ENCODE measurements at places on chromosomes 1 and 21. TPM values are rescaled to one million over a fixed set of nuclear protein-coding genes. Genes with fewer than 3 reads are reported as not detected.
A peak's percentile ranks its signal among the peaks of the same experiment; 100 is the strongest.

DNA sequence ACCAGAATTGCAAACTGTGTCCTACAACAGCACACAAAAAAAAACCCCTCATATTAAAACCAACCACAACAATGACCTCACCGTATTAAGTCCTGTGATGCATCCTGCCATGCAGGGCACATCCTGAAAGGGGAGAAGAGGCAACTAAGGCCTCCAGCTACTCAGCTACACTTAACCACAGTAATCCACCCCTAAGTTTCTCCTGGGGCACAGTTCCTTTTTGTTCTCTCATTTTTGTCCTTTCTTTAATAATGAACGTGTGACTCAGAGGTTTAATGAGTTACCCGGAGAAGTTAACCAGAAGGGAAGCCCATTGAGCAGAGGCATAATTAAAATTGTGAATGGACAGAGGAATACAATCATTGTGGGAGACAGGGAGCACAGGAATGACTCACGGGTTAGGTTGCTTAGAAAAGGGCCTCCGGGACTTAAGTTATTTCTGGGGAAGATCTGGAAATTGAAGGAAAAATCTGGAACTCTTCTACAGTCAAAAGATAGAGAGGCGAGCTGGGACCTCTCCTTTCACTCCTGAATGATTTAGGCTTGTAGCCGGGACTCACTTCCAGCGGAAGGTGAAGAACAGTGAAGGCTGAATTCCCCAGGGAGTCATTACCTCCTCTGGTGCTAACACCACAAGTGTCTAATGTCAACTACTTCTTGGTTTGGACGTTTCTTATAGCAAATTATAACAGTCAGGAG lies 36.9 kb upstream of the HIVEP3 start:
- DNase-seq = no peak

GRCh38 chr1:212012034-212012740 lies 23.2 kb downstream of the INTS7 start:
- peak; percentile 61 for DNase-seq

DNA sequence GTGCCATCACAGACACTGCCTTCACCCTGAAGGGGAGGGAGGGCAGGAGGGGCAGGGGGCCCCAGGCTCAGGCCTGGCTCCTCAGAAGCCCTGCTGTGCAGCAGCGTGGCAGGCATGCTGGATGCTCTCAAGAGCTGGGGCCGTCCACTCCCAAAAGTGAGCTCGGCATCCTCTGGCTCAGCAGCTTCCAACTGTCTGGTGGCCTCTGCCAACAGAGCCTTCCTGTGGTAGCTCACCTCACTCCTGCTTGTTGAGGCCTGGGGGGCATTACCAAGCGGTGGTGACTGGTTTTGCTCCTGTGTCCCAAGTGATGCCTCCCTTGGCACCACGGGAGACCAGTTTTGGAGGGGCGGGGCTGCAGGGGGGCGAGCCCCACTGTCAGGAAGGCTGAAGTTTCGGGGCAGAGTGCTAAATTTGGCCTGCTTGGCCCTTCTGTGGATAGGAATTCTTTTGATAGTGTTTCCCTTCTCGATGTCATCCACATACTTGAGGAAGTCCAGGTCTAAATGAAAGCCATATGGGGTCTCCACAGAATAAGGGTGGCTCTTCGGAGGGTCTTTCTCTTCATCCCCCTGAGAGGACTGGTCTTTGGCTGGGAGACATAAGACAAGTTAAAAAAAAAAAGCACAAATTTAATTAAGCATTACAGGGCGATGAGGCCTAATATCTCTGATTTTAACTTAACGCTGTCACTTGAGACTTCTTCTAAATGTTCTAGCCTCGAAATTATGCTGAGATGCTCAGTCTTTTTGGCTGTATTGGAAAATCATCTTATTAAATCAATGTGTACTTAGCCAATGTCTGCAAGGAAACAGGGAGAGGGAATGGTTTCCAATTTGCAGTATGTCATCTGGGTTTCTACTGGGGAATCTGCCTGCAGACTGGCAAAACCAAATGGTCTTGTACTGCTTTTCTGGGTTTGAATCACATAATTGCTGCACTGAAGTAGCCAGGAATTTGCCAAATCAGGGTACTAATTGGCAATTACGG lies 44.4 kb downstream of the KANK4 start:
- no peak for DNase-seq

- no peak for DNase-seq
These were observed 89.5 kb downstream of the KCNJ15 start for GRCh38 chr21:38346286-38346685.

Gene FCAMR
- total RNA-seq = not detected

GRCh38 chr1:85815906-85816305 lies 107.7 kb upstream of the ZNHIT6 start:
- DNase-seq = no peak

Gene PPP1R15B
- total RNA-seq = 57.5 TPM

DNA sequence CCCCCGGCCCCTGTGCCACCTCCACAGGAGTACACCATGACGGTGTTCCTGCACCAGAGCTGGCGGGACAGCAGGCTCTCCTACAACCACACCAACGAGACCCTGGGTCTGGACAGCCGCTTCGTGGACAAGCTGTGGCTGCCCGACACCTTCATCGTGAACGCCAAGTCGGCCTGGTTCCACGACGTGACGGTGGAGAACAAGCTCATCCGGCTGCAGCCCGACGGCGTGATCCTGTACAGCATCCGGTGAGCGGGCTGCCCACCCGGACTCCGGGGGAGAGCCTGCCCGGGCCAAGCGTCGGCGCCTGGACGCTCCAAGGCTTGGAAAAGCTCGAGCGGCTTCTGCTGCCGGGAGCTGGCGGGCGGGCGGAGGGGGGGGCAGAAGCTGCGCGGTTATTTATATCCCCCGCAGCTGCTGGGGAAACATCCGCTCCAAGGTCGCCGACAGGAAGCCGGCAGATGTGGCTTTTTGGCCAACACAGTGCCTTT lies 6.4 kb downstream of the GABRD start:
- DNase-seq = no peak

Gene PAQR6
- total RNA-seq = 30.1 TPM

Gene ZNF683
- total RNA-seq = not detected

- no peak for DNase-seq
These were observed 91.3 kb downstream of the UCHL5 start for GRCh38 chr1:192967901-192968300.

DNA sequence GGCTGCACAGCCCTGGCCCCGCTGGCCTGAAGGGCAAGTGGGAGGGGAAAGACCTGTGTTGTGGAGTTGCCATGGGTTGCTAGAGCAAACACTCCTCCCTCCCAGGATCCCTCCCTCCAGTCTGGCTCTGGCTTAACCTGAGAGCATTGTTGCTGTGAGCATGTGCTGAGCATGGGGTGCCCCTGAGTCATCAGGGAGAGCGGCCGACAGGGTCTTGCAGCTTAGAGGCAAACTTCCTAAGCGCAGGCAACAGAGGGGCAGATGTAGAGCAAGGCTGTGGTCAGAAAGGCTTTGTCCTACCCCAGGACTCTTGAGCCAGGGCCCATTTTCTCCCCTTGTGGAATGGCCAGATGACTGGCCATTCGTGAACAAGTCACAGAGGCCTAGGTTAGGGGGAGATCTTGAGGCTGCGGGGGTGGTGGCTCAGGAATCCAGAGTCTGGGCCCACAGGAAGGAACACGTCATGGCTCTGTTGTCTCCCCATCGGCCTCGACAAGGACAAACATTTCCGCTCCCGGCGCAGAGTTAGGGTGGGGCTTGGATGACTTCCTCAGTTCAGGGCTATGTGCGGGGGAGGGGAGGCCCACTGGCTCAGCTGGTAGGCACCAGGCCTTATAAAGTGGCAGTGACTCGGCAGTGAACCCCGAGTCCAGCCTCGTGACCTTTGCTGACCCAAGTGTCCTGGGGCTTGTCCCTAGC lies 362 bp upstream of the DYNLT4 start:
- peak; percentile 76 for DNase-seq

DNA sequence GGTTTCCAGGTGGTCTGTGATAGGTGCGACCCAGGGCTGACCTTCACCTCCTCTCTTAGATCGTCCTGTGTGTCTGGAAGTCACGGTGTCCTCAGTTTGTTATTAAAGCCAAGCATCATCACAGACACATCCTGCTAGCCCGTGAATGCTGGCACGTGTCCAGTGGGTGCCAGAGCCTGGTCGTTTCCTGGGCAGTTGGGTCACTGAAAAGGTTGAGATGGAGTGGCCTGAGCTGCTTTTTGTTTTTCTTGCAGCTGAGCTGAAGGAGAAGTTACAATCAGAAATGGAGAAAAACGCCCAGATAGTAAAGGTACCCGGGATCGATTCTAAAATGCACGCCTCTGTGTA lies 23.2 kb downstream of the PCNT start:
- DNase-seq = no peak

- no peak for DNase-seq
These were observed 209.2 kb upstream of the ZC3H12A start for GRCh38 chr1:37265156-37265555.

GRCh38 chr1:33791251-33791650 lies 72.6 kb upstream of the HMGB4 start:
- DNase-seq = no peak

All from mesothelial cell of epicardium (in vitro differentiated cells).